ENCODE measurements at places on chromosomes 13 and 19.
A peak's percentile ranks its signal among the peaks of the same experiment; 100 is the strongest.

DNA sequence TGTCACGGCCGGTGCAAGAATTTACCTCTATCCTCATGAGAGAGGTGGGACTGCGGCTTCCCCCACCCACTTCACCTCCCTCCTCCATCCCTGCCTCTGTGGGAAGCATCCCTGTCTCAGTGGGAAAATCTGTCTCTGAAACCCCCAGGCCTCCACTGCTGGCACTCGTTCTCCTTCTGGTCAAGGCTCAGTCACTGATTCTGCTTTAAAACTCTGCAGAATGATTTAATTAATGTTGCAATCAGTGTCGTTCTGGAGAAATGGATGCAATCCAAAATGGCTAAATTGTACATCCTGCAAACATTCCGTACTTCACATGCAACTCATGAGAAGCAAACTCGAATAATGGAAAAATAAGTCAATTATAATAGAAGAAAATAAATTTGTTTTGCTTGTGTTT lies 5.6 kb downstream of the RASL11A start:
- DNase-seq = no peak

DNA sequence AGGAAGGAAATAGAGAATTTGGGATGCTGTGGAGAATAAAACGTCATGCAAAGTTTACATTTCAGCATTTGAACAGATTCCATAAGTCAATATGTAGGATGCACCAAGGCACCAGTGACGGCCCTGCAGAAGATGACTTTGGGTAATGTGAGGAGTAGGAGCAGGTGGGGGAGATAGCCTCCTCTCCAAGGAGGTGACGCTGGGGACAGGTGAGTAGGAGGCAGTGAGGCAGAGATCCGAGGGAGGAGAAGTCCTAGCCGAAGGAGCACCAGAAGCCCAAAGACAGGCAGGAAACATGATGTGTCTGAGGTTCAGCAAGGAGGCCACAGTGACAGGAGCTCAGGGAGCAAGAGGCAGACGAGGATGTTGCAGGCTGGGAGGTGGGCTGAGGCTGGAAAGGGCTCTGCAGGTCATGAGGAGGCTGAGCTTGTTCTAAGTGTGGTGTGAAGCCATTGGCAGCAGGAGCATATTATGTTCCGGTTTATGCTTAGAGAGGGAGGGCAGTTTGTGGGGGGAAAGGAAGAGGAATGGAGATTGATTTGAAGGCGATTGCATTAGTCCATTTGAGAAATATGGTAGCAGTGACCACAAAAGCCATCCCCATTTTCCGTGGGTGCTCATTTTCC lies 55.7 kb upstream of the C1QTNF9 start:
- DNase-seq = no peak

GRCh38 chr19:35476149-35476548 lies 14.1 kb downstream of the KRTDAP start:
- no peak for DNase-seq

DNA sequence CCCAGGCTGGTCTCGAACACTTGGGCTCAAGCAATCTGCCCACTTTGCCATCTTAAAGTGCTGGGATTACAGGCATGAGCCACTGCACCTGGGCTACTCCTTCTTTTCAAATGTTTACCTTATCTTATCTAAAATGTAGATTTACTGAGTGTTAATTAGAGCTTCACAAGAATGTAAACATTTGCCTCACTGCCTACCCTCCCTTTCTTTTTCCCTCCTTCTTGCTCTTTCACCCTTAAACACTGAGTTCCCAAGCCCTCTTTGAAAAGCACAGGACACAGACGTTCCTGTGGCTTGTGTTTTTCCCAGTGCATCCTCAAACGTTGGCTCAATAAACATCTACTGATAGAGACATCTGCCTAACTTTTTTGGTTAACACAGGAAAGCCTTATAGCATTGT lies 32.7 kb upstream of the CYSLTR2 start:
- DNase-seq = no peak

DNA sequence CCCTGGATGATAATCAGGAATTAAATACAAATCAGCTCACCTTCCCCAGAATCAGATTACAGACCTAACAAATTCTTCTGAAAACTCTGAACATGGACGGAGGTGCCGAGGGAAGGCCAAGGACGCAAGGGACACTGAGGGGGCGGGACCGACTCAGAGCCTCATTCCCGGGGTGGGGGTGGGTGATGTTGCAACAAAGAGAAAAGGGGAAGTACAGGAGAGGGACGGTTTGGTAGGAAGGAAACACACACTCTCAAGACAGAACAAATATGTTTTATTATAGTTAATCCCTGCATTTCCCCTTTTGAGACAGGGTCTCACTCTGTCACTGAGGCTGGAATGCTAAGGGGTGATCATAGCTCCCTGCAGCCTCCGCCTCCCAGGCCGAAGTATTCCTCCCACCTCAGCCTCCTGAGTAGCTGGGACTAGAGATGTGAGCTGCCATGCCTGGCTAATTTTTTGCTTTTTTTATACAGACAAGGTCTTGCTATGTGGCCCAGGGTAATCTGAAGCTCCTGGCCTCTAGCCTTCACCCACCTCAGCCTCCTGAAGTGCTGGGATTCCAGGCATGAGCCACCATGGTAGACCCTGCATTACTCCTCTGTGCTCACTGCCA lies 786 bp upstream of the LILRA2 start:
- DNase-seq = no peak

GRCh38 chr19:42309686-42310085 lies 3.4 kb upstream of the TMEM145 start:
- DNase-seq = no peak

DNA sequence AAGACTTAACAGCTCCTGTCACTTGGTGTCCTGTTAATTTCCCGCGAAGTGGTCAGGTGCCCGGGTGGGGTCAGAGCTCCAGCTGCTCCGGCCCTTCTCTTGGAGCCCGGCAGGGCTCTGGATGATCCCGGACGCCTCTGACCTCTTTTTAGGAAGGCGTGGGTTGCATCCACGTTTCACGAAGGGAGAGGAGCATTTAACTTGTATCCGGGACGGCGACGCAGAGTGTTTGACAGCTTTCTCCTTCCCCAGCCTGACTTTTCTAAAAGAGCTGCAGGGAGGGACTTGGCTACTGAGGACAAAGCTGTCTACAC lies 656 bp downstream of the ZNF155 start:
- DNase-seq = no peak

DNA sequence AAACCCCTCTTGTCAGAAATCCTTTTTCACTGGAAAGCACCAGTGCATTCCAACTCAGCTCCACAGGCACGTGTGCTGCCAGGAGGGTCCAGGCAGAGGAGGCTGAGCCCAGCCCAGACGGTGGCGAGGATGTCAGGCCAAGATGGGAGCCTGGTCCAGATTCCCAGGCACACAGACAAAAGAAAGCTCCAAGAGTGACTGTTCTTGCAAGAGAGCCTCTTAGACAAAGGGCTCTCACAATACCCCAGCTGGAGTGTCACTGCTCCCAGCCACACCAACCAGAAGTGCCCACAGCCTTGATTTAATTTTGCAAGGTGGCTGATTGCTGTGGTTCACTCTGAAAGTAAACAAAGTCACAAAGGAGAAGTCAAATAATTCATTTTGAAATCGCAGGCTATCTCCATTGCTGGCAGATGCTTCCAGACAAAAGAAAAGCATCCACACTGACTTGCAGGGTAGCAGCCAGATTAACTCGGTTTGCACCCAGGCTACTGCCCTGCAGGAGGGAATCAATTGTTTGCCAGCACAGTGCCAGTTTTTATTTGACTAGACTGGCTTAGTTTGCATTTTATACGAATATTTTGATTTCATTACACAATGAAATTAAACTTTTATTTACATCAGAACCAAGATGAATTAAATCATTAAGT lies 95.1 kb downstream of the RAB20 start:
- DNase-seq = no peak

DNA sequence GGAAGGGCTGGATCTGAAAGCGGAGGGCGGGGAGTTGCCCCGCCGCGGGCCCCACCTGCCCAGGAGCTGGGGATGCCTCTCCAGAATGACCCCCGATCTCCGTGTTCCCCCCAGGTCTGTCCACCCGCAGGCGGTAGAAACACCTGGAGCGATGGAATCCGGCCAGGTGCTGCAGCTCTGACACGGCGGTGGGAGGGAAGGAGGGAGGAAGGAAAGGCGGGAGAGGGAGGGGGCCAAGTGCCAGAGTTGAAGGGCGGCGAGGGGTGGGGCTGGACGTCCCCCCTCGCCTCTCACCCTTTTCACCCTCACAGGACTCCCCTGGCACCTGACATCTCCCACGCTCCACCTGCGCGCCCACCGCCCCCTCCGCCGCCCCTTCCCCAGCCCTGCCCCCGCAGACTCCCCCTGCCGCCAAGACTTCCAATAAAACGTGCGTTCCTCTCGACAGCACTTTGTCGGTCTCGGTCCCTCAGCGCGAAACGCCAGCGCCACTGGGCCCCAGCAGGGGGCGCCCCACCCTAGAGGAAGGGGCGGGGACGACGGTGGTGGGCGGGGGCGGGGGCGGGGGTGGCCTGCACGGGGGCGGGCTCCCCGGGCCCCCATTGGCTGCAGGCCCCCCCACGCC lies 337 bp upstream of the FXYD7 start:
- peak; percentile 34 for DNase-seq

- no peak for DNase-seq
These were observed 62.6 kb downstream of the RYR1 start for GRCh38 chr19:38496116-38496515.

DNA sequence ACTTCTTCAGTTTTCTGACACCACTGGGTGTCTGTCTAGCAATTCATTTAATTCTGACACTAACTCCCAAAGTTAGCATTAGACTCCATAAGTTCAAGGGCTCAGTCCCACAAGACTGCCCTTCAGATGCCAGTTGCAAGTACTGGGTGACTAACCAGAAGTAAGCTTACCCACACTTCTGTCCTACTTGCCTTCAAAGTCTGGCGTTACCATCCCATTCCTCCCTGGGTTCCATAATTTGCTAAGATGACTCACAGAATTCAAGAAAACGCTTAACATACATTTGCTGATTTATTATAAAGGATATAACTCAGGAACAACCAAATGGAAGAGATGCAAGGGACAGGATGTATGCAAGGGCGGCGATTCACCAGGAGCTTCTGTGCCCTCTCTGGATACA lies 45.5 kb upstream of the NPAS1 start:
- no peak for DNase-seq

DNA sequence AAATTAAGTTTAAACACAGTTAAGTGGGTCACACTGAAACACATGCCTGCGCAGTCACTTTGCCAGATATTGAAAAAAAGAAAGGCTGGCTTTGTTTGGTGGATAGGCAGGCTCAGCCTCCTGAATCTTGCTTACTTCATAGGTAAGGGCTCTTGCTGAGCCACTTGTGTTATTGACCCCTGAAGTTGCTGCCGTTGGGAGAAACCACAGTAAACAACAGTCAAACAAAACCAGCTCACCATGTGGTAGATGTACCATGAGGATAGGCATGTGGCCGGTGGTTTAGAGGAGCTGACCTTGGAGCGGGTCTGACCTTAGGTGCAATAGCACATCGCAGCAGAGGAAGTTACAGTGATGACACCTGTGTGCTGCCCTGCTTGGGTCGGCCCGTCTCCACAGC lies 52.2 kb downstream of the SPATA13 start:
- no peak for DNase-seq

GRCh38 chr13:31000889-31001288 lies 68.4 kb downstream of the TEX26 start:
- DNase-seq = no peak

GRCh38 chr19:30052122-30053075 lies 110.4 kb downstream of the URI1 start:
- DNase-seq = no peak

GRCh38 chr13:47310401-47310800 lies 413.5 kb upstream of the HTR2A start:
- DNase-seq = no peak

- DNase-seq = no peak
These were observed 80.3 kb downstream of the STARD13 start for GRCh38 chr13:33205224-33205623.

DNA sequence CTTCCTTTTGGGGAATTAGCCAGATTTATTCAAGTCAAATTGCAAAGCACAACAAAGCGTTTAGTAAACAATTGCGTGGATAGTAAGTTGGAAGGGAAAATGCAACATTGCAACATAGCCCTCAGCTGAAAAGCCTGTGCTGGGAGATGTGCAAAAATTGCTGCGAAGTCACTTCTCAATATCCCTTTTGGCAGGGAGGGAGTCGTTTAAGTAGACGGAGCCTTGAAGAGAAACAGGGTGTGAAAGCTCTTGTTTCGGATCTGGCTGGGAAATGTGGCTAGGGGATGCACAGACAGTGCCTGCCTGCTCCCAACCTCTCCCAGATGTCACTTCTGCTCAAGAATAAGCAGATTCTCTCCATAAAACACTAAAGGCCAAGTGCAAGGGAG lies 56.8 kb downstream of the SLC7A1 start:
- DNase-seq = no peak

DNA sequence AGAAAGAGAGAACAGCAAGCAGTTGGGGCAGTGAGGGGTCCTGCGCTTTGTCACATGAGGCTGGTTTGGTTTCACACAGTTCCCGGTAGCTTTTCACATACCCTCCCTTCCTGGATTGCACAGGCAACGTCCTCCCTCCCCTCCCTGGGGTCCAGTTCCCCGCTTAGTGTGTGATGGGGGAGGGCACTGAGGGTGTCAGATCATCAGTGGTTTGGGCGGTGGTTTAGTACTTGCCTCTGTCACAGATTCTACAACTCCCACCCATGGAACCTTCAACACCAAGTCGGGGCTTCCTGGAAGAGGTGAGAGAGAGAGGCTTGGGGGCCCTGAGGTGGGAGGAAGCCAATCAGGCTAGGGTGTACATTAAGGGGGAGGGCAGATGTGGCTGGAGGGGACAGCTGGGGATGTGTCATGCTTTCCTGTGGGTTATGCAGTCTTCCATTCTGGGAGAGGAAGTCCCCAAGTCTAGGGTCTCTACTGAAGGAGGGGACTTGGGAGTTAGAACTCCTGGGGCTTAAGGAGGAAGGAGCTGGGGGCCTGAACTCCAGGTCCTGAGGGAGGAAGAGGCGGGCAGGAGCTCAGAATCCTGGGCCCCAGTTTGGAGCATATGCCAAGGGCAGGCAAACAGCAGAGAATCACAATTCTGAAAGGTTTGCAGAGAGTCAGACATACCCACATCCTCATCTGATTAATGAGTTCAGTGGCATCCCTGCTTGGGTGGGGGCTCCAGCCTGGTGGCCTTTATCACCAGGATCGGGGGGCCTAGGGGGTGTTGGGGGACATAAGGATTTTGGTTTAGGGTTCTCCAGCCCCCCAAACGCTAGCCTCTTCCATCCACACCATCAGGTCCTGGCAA lies at the start of gene NKG7:
Gene NKG7, minus strand, starts transcription at position 6 of the 856 bp plus-strand sequence. CDS start 119 bp downstream, outside the sequence.
- DNase-seq = no peak

DNA sequence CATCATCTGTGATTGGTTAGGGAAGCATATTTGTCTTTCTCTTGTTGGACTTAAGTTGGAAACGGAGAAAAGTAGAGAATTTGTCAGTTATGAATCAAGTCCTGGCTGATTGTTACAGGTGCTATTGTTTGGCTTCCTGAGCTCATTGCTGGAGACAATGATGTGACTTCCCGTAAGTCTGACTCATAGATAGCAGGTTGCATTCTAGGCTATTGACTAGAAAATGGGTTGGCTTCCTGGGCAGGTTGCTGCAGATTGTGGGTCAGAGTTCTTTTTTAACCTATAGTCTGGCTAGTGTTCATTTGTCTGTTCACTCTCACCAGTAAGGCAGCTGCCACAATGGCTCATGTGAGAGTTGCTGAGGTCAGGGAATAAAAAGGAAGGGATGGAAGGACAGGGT lies 101.5 kb downstream of the CCNA1 start:
- DNase-seq = peak; percentile 35

- DNase-seq = no peak
These were observed 1.6 kb downstream of the HCN2 start for GRCh38 chr19:591099-591958.

GRCh38 chr19:6214881-6215541 lies 64.8 kb downstream of the MLLT1 start:
- DNase-seq = no peak

GRCh38 chr13:46782066-46782465 lies 14.9 kb downstream of the ESD start:
- DNase-seq = no peak

All from RWPE1 (cell line).